ENCODE measurements at places on chromosomes 12 and 14. TPM values are rescaled to one million over a fixed set of nuclear protein-coding genes. Genes with fewer than 3 reads are reported as not detected.

GRCh38 chr12:109102491-109102890 lies 5.1 kb downstream of the UNG start:
- DNase-seq = no peak

- DNase-seq = no peak
Observed at GRCh38 chr14:94112513-94113063, 2.1 kb downstream of the IFI27 start.

GRCh38 chr12:100795174-100795799 lies 711 bp downstream of the ANO4 start:
- DNase-seq = no peak

DNA sequence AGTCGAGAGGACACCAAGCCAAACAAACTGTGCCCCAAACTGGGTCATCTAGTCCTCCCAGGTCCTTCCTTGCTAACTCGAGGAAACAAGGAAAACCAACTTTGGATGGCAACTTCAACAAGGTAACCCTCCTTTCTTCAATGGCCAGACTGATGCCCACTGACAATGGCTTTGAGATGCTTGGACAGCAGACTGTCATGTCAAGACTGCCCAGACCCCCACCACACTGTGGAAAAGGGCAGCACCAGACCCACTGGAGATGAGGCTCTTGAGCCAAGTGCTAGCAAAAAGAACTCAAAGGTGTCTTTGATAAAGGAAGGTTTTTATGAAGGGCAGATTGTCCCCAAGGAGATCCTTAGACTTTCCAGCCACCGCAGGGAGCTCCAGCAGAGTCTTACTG lies 9.0 kb upstream of the CDH24 start:
- no peak for DNase-seq

SMOC1 gene
- polyA plus RNA-seq = 1.9 TPM

GRCh38 chr12:81440001-81440400 lies 319.1 kb downstream of the PPFIA2 start:
- no peak for DNase-seq

ASIC1 gene
- polyA plus RNA-seq = 4.8 TPM

KDM5A gene
- polyA plus RNA-seq = 42.6 TPM

SYT1 gene
- 17.0 TPM for polyA plus RNA-seq

CAPZA3 gene
- 0.56 TPM for polyA plus RNA-seq

DNA sequence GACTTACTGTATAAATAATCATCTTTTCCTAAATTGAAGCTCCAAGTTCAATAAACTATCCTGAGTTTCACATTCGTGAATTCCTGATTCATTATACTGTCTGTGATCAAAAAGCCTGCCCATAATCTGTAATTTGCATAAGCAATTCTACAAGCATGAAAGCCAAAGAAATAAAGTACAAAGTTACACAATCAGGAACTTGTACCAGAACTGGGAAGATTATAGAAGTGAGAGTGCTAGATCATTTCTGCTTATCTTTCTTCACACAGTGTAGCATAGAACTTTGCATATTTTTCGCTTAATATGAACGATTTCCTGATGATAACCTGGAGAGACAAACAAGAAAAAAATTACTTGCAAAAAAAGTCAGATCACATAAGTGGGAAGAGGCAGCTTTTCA lies 308.2 kb downstream of the C12orf50 start:
- DNase-seq = no peak

VDR gene
- 4.0 TPM for polyA plus RNA-seq

AICDA gene
- polyA plus RNA-seq = 0.49 TPM

GRCh38 chr14:70753518-70753953 lies 55.8 kb downstream of the MAP3K9 start:
- peak; percentile 36 for DNase-seq

GRCh38 chr14:92886337-92886736 lies 36.6 kb upstream of the CHGA start:
- no peak for DNase-seq

DNA sequence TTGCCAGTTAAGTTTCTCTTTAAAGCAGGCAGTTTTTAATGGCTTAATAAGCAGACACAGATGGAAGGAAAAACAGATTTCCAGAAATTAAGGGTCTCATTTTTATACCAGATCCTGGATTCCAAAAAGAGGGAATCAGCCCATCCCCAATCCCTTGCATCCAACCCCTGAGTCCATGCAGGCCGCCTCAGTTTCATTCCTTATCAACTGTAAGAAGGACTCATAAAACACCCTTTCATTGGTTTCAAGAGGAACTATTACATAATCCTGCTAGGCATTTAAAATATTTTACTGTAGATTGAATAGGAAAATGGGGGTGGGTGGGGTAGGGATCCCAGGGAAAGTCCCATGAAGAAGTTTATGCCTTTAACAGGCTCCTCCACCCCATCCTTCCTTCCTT lies 9.4 kb downstream of the CCDC184 start:
- no peak for DNase-seq

TSPAN9 gene
- 90.1 TPM for polyA plus RNA-seq

GRCh38 chr12:124352839-124353238 lies 57.9 kb downstream of the RFLNA start:
- no peak for DNase-seq

DNA sequence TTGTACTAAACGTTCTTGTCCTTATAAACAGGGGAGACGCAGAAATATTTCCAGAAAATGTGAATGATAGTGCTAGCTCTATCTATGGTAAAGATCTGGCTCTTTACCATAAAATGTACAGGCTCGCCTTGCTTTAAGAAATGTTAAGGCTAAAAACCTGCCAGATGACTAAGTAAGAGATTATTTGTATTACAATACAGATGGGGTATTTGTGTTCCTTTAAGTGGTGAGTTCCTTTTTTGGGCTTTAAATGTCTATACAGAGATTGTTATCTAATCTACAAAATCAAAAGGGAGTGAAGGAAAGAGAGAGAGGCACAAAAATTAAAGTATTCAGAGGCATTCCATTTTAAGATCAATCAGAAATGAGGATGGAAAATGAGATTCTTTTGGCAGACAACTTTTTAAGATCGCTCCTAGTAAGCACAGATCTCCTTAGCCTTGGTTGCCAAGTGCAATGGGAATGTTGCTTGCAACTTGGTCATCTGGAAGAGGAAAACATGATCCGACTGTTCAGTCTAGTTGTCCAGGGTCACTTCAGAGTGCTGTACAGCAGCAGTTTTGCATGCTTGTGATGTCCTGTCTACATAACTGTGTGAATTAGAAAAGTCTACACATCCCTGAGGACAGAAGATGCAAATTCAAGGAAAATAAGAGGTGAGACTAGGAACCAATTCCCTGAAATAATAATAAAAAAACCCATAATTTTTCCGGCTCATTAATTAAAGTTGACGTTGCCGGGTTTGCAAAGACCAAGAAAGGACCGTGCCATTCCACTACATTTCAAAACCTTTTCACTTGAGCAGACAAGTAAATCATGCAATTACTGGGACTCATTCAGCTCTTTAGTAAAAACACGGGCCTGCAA lies 380.8 kb downstream of the EGLN3 start:
- no peak for DNase-seq

DNA sequence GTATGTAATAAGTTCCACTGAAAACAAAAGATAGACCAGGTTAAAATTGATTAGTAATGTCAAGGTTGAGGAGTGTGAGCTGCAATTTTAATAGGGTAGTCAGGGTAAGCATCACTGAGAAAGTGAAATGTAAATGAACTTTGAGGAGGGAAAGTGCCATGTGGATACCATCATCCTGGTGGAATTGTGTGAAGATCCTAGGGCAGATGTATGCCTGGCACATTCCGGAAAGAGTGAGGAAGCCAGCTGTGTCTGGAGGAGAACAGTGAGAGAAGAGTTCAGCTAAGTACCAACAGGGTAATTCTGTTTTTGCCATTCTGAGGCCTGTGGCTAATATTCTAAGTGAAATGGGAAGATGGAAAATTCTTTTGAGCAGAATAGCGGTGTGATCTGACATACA lies 2.9 kb upstream of the CLEC2A start:
- no peak for DNase-seq

SLC16A7 gene
- polyA plus RNA-seq = 3.6 TPM

DNA sequence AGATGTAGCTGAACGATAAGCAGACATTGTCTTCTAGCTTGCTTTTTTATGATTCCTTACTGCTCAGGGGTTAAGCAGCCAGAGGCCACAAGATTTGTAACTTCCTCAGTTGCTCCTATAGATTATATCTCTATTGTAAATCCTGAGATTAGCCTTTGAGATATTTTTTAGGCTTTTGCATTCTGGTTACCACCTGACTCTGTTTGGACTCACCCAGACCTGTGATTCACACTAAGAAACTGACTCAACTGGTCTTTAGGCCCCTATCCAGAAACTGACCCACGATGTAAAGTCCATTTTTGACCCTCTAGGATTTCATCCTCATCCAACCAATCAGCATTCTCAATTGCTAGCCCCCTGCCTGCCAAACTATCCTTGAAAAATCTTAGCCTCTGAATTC lies 194.4 kb downstream of the RASSF9 start:
- DNase-seq = no peak

- no peak for DNase-seq
Observed at GRCh38 chr14:72614891-72615415, 278.9 kb downstream of the DPF3 start.

- no peak for DNase-seq
Observed at GRCh38 chr14:26719514-26719913, 121.7 kb upstream of the NOVA1 start.

LYZ gene
- 21.6 TPM for polyA plus RNA-seq

KRT83 gene
- not detected for polyA plus RNA-seq

- peak; percentile 20 for DNase-seq
Observed at GRCh38 chr12:110649341-110649847, 35.5 kb downstream of the TCTN1 start.

GRCh38 chr12:53739214-53740129 lies 12.2 kb upstream of the CALCOCO1 start:
- DNase-seq = no peak

DNA sequence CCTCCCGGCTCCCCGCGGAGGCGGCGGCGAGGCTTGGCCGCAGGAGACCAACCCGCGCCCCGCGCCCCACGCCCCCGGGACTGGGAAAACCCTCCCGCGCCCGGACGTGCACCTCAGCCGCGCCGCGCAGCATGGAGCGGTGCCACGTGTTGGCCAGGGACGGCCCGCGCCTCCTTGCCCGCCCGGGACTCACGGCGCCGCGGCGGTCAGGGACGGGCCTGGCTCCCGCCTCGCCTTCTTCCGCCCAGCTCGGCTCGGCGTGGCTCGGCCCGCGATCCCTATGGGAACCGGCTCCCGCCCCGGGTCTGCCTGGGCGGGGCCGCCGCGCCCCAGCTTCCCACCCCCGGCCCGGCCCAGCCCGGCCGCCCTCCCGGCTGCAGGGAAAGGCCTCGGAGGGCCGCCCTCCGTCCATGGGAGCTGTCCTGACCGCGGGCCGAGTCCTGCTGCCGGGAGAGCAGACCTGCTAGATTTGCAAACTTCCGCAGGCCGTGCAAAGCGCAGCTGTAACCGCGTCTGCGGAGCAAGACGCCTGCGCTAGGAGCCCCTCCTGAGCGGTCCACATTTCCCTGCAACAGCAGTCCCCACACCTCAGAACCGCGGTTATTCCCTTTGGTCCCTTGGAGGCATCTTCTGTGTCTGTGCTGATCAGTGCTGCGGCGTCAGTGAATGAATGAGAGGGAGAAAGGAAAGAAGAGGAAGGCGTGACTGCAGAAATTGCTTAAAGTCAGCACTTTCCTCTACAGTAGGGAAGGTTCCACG lies at the start of gene CDKL1:
TSS of gene CDKL1 (minus strand) at position 251 of the 759 bp plus-strand sequence. CDS start 1,013 bp downstream, outside the sequence.
- no peak for DNase-seq

RERG gene
- 43.2 TPM for polyA plus RNA-seq

NR4A1 gene
- polyA plus RNA-seq = 28.2 TPM

- DNase-seq = no peak
Observed at GRCh38 chr12:1844661-1845409, 24.5 kb downstream of the LRTM2 start.

DNA sequence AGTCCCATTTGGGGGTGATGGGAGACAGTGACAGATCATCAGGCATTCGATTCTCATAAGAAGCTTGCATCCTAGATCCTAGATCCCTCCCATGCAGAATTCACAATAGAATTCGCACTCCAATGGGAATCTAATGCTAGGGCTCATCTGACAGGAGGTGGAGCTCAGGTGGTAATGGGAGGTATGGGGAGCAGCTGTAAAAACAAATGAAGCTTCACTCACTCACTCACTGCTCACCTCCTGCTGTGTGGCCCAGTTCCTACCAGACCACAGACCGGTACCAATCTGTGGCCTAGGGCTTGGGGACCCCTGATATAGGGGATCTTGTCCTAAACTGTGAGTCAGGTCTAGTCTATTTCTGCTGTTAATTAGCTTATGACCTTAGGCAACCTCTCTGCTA lies 40.1 kb upstream of the EPS8 start:
- DNase-seq = no peak

DNA sequence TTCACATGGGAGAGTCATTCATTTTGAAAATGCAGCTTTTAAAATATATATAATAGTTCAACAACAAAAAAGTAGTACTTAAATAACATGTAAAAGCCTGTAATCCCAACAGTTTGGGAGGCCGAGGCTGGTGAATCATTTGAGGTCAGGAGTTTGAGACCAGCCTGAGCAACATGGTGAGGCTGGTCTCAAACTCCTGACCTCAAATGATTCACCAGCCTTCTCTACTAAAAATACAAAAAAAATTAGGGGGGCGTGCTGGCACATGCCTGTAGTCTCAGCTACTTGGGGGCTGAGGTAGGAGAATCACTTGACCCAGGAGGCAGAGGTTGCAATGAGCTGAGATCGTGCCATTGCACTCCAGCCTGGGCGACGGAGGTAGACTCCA lies 256.3 kb upstream of the RGS6 start:
- DNase-seq = no peak

WIF1 gene
- 1.9 TPM for polyA plus RNA-seq

GRCh38 chr12:68839183-68840147 lies 31.5 kb downstream of the MDM2 start:
- no peak for DNase-seq

DNA sequence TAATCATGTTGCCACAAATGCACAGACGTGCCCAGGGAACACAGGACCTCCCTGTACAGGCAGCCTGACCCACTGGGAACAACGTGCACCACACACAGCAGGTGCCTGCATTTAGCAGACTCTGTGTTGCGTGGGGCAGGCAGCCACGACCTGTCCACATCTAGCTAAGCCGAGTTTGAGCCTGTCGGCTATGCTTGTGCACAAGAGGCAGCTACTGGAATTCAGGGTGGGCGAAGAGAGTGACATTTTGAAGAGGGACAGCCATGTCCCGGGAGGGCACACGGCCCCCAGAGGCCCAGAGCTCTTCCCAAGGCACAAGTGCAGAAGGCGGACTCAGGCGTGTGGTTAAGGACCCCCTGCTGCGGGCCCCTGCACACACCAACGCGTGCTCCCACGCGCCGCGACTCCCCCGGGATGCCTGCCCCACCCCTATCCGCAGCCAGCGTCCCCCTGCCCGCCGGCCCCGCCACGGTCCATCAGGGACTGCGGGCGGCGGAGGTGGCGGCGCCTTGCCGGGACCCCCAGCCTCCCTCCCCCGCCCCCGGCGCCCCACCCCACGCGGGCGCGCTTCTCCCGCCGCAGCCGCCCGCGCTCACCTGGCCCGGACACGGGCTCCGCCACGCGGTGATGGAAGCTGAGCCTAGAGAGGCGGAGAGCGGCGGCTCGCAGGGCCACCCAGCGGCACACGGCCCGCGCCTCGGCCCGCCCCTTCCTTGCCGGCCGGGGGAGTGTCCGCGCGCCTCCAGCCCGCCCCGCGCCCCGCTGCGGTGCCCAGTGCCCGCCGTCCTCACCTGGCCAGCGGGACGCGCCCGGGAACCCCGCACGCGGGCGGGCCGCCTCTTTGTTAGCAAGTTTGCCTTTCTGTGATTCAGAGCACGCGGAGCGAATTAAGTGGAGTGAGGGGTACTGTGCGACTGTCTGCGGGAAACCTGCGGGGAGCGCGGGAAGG lies 125.3 kb upstream of the PRMT8 start:
- DNase-seq = no peak
